ENCODE measurements at places on chromosomes 7 and 10.

DNA sequence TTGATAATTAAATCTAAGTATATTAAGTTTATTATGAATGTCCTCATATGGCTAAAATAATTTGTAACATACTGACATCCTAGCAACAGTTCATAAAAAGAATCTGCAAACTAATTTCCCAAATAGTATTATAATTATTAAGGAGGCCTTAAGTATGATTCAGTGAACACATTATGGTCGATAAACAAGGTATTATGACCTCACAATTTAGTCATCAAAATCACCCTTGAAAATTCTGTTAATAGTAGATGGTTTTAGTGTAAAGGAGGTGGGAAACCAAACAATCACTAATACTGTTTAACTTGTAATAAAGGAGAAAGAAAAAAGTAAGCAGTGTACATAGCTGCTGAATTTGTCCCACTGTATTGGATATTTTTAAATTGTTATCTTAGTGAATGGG is 2.1 kb downstream of the ETV1 start:
- no peak for DNase-seq

DNA sequence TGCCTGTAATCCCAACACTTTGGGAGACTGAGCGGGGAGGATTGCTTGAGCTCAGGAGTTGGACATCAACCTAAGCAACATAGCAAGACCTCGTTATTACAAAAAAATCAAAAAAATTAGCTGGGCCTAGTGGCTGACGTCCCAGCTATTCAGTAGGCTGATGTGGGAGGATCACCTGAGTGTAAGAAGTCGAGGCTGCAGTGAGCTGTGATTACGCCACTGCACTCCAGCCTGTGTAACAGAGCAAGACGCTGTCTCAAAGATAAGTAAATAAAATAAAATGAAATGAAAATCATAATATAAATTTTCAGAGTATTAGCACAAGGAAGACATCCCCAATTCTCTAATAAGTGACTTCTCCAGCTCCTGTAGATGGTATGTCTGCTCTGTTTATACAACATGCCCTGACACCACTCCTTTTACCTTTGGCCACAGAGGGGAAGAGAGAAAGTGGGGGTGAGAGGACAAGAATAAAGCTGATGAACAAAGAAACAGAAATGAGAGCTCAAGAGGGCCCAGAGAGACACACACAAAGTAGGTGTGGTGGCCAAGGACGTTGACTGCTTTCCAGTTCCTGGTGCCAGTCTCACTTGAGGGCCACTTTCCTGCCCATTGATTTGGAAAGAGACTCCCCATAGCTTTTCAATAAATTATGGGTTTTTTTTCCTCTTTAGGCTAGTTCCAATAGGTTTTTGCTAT is 62.9 kb downstream of the PTTG1IP2 start:
- no peak for DNase-seq

GRCh38 chr7:114084002-114084471 is 165.2 kb upstream of the PPP1R3A start:
- no peak for DNase-seq

DNA sequence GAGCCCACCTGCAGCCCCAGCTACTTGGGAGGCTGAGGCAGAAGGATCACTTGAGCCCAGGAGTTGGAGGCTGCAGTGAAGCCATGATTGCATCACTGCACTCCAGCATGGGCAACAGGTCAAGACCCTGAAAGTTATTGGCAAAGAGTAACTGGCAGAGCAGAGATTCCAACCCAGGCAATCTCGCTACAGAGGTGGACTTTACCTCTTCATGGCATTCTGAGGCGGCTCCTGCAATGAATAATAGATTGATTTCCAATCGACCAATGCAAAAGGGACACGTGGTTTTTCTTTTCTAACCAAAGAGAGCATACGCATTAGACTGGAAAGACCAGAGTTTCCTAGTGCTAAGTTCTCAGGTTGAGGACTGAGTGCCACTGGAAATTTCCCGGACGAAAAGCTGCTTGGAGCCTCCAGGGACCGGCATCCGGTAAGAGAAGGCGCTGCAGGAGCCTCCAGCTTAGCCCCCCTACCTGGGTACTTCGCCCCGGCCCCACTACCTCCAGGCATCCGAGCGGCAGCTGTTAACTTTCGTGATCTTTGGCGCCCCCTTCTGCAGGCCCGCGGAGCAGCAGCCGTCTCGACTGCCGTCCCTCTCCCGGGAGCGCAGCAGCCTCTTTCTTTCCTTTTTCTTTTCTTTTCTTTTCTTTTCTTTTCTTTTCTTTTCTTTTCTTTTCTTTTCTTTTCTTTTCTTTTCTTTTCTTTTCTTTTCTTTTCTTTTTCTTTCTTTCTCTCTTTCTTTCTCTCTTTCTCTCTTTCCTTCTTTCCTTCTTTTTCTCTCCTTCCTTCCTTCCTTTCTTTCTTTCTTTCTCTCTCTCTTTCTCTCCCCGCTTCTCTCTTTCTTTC is 4.1 kb downstream of the MBLAC1 start:
- peak; percentile 67 for DNase-seq

DNA sequence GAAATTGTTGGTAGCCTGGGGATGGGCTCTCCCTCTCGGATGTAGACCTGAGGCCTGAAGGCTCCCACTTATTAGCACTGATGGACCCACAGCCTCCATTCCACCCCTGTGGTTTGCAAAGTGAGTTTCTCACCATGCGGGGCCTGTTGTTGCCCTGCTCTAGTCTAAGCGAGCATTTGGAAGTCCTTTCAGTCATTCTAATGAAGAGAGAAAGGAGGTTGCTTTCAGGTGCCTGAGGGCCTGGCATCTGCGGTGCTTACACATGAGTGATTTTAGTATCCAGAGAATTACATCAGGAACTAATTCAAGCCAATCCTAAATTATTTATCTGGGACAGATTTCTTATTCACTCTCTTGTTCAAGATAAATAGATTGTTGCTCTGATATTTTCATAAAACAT is 61.6 kb downstream of the NAMPT start:
- DNase-seq = no peak

DNA sequence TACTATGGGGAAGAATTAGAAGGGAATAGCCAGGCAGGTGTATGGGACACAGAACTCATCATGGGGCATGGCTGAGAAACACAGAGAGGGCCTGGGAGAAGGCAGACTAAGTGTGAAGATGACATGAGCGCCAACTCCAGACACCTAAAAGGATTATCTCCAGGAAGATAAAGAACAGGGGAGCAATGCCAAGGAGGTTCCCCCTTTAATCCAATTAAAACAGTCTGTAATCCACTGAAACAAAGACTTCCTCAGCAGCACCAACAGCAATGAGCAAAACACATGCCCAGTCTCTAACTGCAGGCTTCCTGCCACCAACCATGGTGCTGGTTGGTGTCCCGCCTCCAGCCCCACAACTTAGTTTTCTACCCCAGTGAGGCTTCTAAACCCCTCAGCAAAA is 108.9 kb downstream of the GRID1 start:
- no peak for DNase-seq

GRCh38 chr7:39130274-39130673 is 152.6 kb downstream of the POU6F2 start:
- DNase-seq = no peak

DNA sequence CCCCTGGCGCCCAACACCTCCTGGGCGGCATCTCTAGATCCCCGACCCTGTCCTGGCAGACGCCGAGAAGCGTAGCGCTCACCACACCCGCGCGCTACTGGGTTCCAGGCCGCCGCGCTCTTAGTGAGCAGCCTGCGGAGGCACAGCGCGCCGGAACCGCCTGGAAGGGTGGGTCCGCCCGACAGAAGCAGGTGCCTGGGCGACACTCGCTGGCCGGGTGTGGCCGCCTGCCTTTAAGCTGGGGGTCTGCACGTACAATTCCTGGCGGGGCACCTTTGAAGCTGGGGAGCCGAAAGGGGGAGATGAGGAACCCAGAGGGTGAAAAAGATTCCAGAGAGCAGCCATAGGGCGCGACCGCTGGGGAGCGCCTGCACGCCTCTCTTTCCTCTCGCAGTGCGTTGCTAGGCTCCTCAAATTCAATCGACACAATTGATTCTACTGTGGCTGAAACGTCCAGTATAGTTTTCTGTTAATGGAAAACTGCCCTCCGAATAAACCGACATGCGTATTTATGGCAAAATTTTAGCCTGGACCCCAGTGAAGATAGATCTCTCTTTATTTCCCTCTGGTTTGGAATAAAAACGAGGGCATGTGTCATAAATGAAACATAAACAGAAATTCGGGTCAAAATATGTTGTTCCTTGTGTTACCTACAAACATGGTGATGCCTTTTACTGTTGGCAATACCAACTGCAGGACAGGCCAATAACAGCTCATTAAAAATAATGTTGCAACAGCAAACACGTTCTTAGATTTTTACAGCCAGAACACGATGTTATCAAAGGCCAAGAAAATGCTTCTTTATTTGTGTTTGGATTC is 4.6 kb downstream of the HMX3 start:
- DNase-seq = no peak

DNA sequence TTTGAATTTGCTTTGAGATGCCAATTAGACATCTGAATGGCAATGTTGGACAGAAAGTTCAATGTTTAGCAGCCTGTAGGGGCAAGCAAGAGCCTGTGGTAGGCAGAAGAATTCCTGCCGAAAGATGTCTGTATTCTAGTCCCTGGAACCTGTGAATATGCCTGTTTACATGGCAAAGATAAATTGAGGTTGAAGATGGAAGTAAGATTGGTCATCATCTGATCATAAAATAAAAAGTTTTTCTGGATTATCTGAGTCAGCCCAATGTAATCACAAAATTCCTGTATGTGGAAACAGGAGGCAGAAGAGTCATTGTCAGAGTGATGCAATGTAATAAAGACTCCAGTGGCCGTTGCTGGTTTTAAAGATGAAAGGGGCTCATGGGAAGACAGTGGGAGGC is 430.5 kb downstream of the MDFIC start:
- DNase-seq = no peak

- no peak for DNase-seq
Measured at GRCh38 chr7:129790136-129790535, 162.6 kb downstream of the UBE2H start.

- DNase-seq = no peak
Measured at GRCh38 chr10:80924063-80924952, 386.6 kb downstream of the SH2D4B start.

All from stimulated activated CD8-positive, alpha-beta memory T cell treated with anti-CD3 and anti-CD28 coated beads, Interleukin-15, amount 100 ng/mL, for 48 hours (primary cell).